ENCODE measurements at places on chromosomes 12 and 14.

DNA sequence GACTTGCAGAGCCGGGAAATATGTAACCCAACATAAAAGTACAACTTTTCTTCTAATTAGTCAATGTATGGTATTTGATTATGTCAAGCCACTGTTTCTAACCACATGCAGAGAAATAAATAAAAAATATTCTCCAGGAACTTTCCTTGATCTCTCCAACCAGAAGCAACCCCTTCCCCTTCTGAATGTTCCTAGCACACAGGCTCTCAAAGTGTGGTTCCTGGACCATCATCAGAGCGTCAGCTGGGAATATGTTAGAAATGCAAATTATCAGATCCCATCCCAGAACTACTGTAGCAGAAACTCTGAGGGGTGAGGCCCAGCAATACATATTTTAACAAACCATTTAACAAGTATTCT is 21.0 kb upstream of the ITPR2 start:
- DNase-seq = no peak

DNA sequence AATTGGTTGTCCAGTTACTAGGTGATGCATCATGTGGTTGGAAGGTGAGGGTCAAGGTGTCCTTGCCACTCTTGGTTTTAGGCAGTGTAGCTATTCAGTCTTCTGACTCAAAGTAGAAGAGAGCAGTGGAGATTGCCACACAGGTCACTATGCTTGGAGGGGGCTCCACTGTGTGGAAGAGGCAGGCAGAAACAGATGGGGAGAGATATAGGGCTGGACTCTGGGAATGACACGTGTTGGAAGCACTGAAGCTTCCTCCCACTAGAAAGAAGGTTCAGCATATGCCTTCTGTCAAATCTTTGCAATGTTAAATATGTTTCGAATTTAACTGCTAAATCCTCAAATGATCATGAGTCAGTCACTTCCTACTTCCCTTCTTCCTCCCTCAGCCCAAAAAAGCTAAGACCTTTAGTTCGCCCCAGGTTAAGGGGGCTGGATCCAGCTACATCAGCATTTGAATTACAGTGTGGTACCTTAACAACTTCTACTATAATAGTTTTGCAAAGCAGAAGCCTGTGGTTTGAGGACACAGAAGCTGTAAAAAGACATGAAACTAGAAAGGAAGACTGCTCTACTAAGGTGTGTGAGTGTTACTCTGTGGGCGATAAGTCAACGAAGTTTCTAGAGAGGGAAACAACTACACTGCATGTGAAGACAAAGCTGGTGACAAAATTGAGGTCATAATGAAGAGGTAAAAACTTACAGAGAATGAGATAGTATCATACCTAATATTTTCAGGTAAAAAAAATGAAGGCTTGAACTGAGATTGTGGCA is 228.0 kb downstream of the NELL2 start:
- no peak for DNase-seq

DNA sequence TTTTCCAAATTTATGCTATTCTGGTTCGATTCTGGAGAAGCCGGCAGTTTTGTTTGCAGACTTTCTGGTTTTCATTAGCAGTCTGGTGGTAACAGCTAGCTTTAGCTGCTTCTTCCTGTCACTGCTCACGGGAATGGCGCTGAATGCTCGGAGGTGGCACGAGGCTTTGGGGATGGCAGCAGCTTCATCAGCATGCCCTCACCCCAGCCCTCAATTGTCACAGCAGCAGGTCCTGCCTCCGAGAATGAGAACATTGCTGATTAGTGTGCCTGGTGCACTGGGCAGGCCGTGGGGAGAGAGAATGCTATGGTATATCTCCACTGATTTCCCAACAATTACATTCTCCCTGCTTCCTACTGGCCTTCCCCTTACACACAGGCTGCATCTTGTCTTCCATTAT is 73.6 kb downstream of the SAMD4A start:
- no peak for DNase-seq

DNA sequence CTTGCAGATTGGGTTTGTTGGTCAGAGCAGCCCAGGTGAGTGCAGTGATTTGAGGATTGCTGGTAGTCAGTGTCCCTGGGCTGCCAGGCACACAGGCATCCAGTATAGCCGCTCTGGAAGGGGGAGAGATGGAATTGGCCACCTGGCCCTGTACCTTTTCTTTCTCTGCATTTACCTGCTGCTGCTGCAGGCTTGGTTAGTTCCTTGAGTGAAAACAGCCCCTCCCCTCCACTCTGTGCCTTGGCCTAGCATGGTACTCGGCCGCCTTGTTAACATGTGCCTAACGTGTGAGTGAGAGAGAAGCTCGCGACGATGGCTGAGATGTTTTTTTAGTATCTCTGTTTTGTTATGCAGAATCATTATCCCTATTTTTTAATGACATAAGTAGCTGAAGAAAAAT is 49.3 kb upstream of the AMN start:
- no peak for DNase-seq

GRCh38 chr12:124752437-124753227 is 111.0 kb downstream of the SCARB1 start:
- no peak for DNase-seq

DNA sequence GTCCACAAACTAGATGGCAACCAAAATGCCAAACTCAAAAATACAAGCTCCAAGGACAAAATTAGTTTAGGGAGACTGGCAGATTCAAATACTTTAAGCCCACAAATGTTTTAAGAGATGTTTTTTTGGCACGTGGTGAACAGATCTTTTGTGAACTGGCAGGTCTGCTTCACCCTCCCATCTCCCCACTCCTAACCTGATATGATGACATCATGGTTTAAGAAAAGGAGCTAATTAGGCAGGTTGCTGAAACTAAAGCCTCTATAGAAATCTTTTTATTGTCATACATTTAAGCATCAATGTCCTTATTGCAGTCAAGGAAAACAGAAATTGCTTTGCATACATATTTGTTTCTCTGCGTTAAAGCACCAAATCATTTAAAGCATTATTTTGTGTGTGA is 5.8 kb downstream of the LRIG3 start:
- DNase-seq = no peak

DNA sequence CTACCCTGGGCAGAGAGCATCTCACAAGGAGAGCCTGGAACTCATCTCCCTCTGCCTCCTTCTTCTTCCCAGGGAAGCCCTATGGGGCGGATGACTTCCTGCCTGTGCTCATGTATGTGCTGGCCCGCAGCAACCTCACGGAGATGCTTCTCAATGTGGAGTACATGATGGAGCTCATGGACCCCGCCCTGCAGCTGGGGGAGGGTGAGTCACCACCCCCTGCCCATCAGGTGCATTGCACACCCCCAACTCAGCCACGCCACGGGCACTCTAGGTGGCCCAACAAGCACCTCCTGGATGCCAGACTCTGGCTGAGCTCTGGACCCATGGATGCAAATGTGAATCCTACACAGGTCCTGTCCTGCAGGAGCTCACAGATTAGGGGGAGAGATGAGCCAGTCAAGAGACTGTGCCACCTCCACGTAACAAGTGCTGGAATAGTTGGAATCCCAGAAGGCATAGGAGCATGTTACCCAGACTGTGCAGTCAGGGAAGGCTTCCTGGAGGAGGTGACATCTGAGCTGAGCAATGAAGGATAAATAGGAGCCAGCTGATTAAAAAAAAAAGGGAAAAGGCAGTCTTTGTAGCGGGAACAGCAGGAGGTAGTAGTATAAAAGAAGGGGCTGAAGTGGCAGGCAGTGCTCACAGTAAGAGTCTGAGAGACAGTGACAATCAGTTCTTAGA is 71.9 kb downstream of the LGMN start:
- no peak for DNase-seq

DNA sequence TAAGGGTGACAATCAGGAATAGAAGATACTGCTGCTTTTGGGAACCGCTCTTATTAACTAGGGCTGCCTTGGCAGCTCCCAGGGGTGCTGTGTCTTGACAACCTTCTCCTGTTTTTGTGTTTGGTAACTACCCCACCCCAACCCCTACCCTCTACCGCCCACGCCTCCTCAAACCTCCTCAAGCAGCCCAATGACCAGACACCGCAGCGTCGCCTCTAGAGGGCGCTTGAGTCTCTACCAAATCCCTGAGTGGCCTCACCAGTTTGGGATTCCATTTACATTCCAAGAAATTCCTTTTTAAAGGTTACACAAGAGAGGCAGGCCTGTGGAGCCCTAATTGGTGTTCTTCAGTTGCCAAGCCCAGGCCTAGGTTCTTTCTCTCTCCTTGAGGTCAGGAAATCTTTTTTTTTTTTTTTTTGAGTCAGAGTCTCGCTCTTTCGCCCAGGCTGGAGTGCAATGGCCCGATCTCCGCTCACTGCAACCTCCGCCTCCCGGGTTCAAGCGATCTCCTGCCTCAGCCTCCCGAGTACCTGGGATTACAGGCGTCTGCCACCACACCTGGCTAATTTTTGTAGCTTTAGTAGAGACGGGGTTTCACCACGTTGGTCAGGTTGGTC is 72.4 kb upstream of the USP44 start:
- no peak for DNase-seq

DNA sequence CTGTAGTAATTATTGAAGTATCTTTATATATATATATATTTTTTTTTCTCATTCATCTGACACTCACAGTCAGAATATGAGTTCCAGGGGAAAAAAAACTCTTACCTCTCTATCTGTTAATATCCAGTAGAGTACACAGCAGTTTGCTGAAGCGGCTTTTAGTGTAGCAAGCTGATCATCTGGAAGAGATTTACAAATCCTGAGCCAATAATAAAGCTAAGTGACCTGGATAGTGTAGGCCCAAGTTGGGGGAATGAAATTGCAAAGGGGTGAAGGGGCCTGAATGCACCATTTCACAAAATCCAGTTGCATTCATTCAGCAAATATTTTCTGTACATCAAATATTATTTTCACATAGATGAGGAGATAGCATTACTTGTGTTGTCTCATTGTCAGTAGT is 234.6 kb upstream of the FLRT2 start:
- no peak for DNase-seq

DNA sequence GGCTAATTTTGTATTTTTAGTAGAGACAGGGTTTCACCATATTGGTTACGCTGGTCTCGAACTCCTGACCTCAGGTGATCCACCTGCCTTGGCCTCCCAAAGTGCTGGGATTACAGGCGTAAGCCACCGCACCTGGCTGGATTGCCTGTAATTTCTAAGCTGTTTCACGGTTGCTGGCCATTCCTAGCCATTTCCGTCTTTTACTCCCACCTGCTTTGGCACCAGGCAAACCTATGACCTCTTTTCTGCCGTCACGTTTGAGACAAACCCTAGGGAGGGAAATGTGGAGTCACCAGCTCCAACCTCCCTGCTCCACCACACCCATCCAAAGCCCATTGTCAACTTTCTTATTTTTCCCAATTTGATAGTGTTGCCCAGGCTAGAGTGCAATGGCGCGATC is 1.2 kb downstream of the GPR132 start:
- DNase-seq = no peak

- no peak for DNase-seq
Observed at GRCh38 chr12:56948881-56949280, 8.5 kb downstream of the RDH16 start.

DNA sequence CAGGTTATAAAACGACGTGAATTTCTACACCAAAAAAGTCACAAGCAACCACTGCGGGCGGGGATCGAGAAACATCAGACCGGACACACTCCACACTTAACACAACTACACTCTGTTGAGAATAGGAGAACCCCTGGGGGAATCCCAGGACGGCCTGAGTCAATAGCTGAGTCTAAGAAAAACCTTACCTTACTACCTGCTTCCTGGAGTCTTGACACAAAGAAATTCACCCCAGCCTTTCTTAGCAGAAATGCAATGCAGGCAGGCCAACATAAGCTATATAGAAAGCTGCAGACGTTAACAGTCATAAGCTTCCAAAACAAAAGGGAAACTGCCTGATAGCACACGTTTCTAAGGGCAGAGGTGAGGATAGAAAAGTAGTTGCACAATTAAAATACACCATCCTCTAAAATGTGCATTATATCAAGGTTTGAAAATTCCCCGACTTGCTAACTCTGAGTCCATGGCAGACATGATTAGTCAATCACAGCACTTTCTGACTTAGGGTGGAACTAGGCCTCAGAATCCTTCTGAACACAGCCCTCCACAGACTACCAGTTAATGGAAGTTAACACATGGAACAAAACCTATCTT is 68.0 kb downstream of the CCDC88C start:
- DNase-seq = no peak

DNA sequence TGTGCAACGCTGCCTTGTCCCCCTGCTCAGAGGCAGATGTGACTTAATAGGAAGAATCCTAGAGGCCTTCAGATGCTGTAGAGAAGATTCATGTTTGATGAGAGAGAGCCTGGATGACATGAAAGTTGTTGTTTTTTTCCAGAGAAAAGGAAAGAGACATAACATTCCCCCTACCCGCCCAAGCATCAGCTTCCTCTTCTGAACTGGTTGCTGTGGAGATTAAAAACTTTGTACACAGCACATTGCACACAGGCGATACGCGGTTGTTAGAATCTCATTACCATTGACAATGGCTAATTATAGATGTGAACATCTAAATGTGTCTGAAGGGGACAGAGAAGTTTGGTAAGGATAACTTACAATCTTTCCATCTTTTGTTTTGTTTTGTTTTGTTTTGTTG is 13.6 kb upstream of the ETFBKMT start:
- DNase-seq = no peak

- no peak for DNase-seq
Observed at GRCh38 chr14:22489957-22490950, 98.8 kb downstream of the DAD1 start.

DNA sequence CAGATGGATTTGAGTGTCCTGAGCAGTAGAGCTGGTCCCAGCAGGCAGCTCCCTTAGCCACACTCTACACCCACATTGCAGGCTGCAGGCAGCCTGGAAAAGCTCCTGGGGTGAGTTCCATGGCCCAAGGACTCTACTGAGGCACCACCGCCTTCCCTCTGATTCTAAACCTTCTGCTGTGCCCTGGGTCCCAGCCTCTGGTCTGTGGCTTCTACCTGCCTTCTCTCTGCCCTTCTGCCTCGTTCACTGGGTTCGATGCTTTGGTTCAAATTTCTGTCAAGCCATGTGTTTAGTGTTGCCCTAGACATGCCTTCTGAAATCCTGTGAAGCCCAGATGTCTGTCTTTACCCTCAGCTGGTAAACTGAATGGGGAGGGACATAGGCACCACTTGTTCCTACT is 1.5 kb upstream of the FGF6 start:
- no peak for DNase-seq

DNA sequence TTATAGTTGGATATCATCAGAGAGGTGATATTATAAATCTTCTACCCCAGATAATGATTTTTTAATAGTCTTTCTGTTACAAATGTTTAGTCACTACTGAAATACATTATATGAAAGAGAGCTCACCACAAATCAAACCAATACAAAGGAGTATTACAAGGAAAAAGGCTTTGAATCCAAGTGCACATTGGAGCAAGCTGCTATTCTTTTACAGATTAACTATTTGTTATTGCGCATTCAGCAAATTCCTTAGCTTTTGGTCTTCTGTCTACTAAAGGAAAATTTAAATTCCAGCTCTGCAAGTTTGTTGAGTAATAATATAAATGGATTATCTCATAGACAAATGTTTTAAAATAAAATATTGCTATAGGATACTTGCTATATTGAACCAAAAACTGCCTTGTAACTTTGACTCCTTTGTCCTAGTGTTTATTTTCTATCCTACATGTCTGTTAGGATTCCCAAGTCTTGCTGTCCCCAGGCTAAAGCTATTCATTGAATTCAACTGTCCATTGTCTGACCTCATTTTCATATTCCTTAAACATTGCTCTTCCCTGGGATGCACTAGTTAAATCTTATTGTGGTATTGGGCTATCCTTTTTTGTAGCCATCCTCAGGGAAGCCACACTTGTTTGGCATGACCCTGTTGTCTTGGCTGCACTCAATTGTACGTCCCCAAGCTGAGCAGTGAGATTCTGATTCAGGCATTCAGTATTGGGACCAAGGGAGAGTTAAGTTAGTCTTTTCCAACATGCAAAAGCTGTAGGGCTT is 41.5 kb downstream of the PDE3A start:
- DNase-seq = no peak

GRCh38 chr12:22122359-22122758 is 76.3 kb downstream of the CMAS start:
- no peak for DNase-seq

All from NCI-H1436 treated with DMSO at 0.1 percent for 48 hours (cell line).